ENCODE measurements at places on chromosomes 13 and 19.

DNA sequence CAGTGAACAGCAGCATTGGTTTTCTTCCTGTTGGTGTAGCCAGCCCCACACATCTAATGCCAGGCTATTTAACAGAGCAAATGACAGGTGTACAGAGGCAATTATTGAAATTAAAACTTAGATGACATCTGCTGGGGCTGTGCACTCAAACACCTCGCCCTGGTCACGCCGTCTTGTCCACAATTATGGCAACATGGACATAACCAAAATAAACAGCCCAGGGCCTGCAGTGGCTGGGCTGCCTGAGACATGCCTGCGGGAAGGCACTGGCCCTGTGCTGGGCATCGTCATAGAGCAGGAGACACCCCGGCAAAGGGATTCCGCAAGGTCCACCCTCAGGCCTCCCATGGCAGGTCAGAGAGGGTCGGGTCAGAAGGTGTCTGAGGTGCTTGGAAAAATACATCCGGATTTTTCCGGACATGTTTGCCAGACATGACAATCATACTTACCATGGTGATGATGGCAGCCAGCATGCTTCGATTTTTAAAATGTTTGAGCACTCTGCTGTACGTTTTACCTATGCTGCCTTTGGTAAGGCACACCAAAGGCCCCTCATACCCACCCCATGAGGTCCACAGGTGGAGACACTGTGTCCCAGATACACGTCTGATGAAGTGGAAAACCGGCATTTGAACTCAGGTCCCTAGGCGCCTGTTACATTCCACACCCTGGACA, 47.8 kb downstream of the TSHZ3 start:
- no peak for DNase-seq

DNA sequence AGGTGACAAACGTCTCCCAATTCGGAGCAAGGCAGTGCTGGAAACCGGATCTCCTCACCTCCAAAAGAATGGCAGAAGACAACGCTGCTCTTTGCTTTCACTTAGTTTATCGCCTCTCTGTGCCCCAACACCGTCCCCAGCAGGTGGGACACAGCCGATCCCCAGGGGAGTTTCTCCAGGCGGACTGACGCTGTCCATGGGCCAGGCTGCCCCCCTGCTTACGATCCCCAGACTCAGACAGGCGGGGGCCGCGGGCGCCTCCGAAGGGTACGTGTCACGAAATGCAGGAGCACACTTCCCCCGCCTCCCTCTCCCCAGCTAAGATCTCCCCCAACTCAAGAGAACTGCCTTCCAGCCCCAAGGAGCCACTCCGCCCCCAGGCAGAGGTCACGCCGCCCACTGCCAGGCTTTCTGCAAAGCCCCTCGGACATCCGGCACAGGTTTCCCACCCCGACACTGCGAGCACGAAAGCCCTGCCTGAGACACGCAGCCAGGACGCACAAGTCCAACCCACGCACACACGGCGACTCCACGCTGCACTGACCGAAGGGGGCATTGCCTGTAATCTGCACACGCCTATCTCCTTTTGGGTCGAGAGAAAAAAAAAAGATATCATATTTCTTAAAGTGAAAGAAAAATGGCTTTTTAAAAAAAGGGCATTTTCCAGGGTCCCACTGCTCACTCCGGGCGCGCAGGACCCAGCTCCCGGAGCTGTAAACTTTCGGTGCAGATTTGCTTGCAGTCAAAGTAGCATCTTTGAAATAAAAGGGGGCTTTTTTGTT, 2.0 kb downstream of the SPRY2 start:
- DNase-seq, result no peak

GRCh38 chr19:3570606-3571011, 2.1 kb upstream of the HMG20B start:
- no peak for DNase-seq

- no peak for DNase-seq
These were observed 13.4 kb downstream of the UBXN6 start for GRCh38 chr19:4443966-4444764.

GRCh38 chr13:79361299-79361698, 44.8 kb downstream of the RBM26 start:
- no peak for DNase-seq

DNA sequence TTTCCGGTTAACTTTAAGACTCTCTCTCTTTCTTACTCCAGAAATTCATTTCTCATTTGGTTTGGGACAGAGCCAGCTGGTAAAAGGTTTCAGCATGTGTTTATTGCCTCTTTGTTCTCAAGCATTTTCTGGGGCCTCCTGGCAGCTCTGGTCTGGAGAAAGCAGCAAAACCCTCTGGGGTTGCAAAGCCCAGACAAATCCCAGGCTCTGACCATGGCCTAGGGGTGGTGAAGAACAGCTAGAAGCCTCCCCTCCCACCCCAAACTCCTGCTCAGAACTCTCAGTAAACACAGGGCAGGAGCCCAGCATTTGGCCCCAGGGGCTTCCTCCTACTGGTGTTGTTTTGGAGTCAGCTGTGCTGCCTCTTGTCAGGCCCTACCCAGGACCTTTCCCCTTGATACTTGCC, 124.2 kb upstream of the SERP2 start:
- DNase-seq, result no peak

- no peak for DNase-seq
These were observed 30.3 kb downstream of the TNFRSF19 start for GRCh38 chr13:23600534-23600933.

DNA sequence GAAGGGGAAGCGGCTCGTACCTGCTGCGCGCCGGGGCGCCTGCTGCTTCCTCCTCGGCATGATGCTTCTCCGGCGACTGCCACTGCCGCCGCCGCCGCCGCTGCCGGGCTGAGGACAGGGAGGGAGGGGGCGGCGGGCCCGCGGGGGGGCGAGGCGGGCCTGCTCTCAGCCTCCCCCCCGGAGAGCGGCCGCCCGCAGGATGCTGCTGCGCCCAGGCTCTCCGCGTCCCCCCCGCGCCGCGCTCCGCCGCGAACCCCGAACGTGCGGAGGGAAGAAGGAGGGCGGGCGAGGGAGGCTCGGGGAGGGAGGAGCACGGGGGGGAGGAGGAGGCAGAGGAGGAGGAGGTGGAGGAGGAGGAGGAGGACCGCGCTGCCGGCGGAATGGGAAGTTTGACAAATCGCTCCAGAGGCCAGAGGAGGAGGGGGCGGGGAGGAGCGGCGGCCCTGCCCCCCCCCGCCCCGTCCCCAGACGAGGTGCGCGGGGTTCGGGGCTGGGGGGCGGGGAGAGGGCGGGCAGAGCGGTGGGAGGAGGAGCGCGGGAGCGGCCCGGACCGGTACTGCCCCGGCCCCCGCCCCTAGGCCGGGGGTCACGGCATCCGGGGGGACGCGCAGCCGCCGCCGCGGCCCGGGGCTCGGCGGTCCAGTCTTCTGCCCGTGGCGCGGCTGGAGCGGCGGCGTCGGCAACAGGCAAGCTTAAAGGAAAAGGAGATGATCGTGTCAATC, at the start of gene TSHZ3:
Gene TSHZ3 (minus strand): TSS at position 277 of the 722 bp plus-strand sequence. CDS start 217 bp downstream, at position 60.
- DNase-seq, result peak; percentile 64

- no peak for DNase-seq
These were observed 569.9 kb downstream of the UQCRFS1 start for GRCh38 chr19:28642787-28643683.

DNA sequence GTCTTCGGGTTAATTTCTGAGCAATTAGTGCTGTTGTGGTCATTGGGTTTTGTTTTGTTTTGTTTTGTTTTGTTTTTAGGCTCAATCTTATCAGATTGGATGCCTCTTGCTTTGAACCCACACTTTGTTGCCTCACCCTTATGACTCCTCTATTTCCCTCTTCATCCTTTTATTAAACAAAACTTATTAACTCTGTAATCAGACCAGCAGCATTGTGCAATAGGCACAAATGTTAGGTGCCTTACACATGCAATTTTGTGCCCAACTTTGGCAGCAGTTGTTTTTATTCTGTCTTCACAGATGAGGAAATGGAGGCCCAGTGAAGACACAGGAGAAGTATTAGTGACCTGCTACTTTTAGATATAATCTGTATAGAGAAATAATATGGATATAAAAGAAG, 377.7 kb downstream of the KCNRG start:
- DNase-seq, result no peak

- no peak for DNase-seq
These were observed 147.2 kb downstream of the MIPEP start for GRCh38 chr13:23741879-23742510.

- DNase-seq, result peak; percentile 50
These were observed 15.8 kb downstream of the ARRDC2 start for GRCh38 chr19:18023622-18024251.

DNA sequence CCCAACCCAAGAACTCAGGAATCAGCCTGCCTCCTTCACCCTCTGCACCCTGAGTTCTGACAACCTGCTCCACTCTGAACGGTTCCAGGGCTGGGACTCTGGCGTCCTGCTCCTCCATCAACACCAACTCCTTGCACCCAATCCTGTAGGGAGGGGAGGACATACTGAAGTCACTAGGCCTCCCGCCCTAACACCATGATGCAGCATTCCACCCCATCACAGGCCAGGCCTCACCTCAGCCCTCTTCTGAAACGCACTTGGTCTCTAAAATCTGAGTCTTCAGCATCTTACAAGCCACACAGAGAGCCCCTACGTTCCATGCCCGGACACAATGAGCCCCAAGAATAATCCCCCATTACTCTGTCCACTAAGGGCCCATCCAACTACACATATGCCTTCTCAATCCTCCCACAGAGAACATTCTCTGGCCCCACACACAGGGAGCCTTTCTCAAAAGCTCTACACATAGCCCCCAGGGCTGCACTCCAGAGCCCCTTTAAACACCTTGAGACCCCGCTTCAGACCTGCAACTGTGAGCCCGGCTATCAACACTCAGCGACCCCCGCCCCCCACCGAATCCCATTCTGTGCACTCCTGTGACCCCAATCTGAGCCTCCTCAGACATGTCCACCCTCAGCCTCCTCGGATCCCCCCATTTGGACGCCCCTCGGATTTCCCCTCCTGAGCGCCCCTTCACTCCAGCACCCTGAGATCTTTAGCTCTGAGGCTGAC, 567 bp downstream of the ALKBH6 start:
- DNase-seq, result no peak

DNA sequence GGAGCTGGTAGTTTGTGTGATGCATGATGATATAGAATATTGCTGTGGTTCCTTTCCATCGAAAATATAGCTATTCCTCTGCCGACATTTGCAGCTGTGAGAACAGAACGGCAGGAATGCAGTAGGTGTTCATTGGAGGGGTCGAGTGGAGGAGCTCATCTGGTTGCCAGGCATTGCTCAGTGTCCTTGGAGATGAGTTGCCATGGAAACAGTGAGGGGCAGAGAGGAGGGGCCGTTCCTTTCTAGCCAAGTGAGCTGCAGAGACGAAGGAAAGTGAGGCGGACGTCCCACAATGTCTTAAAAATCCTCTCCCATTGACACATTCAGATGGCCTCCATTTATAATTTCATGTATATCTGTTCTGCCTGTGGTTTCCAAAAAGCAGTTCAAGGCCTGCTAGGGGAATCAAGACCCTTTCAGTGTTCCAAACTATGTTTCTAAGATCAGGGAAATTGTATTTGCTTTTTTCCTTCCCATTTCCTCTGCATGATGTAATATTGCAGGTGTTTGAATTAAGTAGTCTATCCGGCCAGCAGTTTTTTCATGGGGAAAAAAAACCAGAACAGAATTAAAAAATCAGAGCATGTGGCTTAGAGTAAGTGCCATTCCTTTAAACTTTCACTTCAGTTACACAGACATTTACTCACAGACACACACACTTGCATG, 41.2 kb upstream of the ZNF835 start:
- DNase-seq, result no peak

GRCh38 chr13:86572115-86572514, 772.9 kb upstream of the SLITRK6 start:
- DNase-seq, result no peak

GRCh38 chr13:95896301-95896700, 156.9 kb downstream of the UGGT2 start:
- no peak for DNase-seq

DNA sequence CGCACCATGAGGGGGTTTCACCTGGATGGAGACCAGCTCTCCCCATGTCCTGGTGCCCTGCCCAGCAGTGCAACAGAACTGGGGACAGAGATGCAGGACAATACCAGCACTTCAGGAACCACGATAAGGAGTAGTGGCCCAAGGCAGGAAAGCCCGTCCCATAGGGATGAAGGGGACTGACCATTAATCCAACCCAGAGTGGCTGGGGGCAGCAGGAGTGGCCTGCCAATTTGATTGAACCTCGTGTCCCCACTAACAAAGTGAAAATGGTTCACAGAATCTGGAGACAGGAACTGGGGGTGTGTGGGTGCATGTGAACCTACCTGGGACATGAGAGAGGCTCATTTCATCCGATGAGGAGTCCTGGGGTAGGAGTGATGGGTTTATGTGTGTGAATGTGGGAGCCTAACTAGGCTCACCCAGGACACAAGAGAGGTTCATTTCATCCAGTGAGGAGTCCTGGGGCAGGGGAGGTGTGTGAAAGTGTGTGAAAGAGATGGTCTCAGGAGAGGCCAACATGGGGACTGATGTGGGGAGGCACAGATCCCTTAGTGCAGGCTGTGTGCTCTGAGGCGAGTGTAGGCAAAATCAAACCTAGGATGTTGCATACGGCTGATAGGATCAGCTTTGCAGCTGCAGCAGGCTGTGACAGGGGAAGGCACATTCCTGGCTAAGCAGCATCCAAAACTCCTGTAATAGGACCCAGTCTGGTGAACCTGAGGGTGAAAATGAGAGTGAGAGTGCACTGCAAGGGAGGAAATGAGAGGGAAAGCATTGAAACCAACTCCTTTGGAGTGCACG, 98.2 kb downstream of the ZNF429 start:
- no peak for DNase-seq

- peak; percentile 90 for DNase-seq
These were observed 286.5 kb downstream of the MYO16 start for GRCh38 chr13:108915634-108916512.

DNA sequence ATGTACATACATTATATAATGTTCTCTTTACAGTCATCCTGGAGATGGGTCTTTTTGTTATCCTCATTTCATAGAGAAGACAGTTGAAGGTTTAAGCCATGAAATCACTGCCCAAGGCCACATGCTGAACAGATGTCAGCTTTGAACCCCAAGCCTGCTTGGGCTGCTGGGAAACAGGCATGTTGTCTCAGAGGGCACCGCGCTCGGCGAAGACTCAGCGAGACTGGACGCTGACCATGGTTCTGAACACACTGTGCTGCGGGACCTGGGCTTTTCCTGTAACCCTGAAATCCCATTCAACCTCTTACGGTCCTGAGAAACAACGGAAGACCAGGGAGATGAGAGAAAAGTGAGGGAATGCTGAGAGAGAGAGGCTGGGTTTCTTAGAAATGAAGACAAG, 27.3 kb downstream of the LRFN3 start:
- peak; percentile 56 for DNase-seq

DNA sequence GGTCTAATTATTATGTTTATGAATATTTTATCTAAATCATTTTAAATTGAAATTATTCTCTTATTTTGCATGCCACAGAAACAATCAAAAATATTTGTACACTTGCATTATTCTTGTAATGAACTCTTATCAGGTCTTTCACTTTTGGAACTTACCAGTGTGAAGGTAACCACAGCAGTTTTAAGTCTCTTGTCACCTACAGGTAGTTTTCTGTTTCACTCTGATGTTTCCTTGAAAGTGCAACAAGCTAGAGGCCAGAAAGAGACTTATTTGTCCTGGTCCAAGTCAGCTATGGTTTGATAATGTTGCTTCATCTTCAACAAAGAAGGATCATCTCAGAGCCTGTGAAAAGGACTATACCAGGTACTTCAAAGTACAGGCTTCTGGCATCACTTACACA, 133.4 kb upstream of the NBEA start:
- DNase-seq, result no peak
